WTC11 (cell line): ENCODE measurements at places on chromosomes 1 and 21. TPM values are rescaled to one million over a fixed set of nuclear protein-coding genes. Genes with fewer than 3 reads are reported as not detected.

GRCh38 chr1:101905283-101905835 lies 91.4 kb downstream of the OLFM3 start:
- no peak overlapping the region for H3K4me3 ChIP-seq
- peaks cover 42% of the 10 kb centered on the region for H3K4me1 ChIP-seq
- no peaks in the 10 kb centered on the region for H3K36me3 ChIP-seq
- DNase-seq, result no peak
- H3K27ac ChIP-seq, result peak overlapping the region; percentile 9; the same call in 1 of the 2 replicates

GRCh38 chr1:156146020-156146768 lies 7.2 kb upstream of the SEMA4A start:
- no peaks in the 10 kb centered on the region for H3K36me3 ChIP-seq
- no peaks in the 10 kb centered on the region; the same call in 1 of the 2 replicates for H3K27me3 ChIP-seq
- H3K27ac ChIP-seq, result peak overlapping the region; percentile 87

GRCh38 chr21:17514124-17514845 lies 1.4 kb downstream of the CXADR start:
- no peaks in the 10 kb centered on the region for H3K27me3 ChIP-seq
- H3K36me3 ChIP-seq, result peaks cover 22% of the 10 kb centered on the region
- H3K27ac ChIP-seq, result peak overlapping the region; percentile 96
- peaks cover 63% of the 10 kb centered on the region for H3K4me1 ChIP-seq

- H3K36me3 ChIP-seq, result no peaks in the 10 kb centered on the region
- no peaks in the 10 kb centered on the region; the same call in 1 of the 2 replicates for H3K27me3 ChIP-seq
- H3K27ac ChIP-seq, result peak overlapping the region; percentile 66; the same call in 1 of the 2 replicates
- H3K4me1 ChIP-seq, result peaks cover 52% of the 10 kb centered on the region
These were observed 29.3 kb upstream of the SELENON start for GRCh38 chr1:25770541-25771220.

The KIF26B gene
- total RNA-seq, result 0.41 to 1.2 TPM (median 0.55 TPM) in 3 replicates

The LCE1F gene
- not detected in 3 replicates for total RNA-seq
